ENCODE measurements at places on chromosomes 4 and X. TPM values are rescaled to one million over a fixed set of nuclear protein-coding genes. Genes with fewer than 3 reads are reported as not detected.

IL15 gene
- 0.73 TPM for total RNA-seq

RIBC1 gene
- total RNA-seq: 2.6 TPM

GLRB gene
- 1.3 TPM for total RNA-seq

DNA sequence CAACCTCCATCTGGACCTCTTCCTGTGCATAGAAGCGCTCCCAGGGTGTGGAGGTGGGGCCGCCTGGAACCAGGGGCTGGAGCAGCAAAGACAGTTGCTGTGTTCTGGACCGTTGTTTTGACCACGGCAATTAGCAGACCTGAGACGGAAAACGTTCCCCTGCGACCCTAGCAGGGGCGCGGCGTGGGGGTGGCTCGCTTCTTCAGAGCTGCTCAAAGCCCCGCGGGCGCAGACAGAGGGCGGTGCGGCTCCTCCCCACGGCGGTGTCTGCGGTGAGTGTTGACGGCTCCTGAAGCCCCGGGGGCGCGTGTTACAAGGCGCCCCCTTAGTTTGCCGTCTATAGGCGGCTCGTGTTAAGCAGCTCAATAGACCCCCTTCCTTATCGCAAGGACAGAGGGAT lies 79.2 kb downstream of the TRIML1 start:
- H3K27me3 ChIP-seq: no peaks in the 10 kb centered on the region
- DNase-seq: no peak
- H3K4me3 ChIP-seq: no peak overlapping the region
- H3K4me1 ChIP-seq: no peaks in the 10 kb centered on the region

DNA sequence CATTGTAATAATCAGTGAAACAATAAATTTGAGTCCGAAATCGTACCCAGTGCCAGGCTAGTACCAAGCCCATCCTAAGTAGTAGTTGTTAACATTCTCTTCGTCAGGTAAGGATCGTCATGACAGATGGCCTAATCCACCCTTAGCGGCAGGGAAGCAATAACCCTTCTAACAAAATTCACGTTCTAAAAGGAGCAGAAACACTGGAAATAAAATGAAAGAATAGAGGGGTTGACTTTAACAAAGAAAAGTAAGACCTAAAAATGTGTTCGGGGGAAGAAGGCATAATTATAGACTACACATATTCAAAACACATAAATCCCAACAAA lies 142.7 kb downstream of the CPEB2 start:
- no peaks in the 10 kb centered on the region for H3K27me3 ChIP-seq
- peaks cover 20% of the 10 kb centered on the region for H3K4me1 ChIP-seq
- H3K4me3 ChIP-seq: no peak overlapping the region
- DNase-seq: no peak

DNA sequence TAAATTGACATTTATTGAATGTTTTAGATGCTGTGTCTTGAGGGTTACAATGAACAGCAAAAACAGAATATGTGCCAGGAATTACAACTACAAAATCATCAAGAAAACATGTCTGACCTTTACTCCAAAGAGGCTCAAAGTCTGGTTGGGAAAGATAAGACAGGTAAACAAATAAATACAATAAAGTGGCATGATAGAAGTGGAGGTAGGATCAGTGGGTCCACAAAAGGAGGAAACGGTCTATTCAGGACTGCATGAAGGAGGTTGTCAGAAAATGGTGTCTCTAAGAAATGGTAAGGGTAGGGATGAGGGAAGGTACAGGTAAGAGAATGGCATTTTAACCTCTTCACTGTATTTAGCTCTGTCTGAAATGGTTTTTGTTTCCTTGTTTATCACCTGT lies 3.8 kb downstream of the ARHGEF38 start:
- H3K27me3 ChIP-seq: no peaks in the 10 kb centered on the region
- H3K27ac ChIP-seq: no peak overlapping the region
- no peak for DNase-seq
- H3K4me1 ChIP-seq: no peaks in the 10 kb centered on the region
- H3K36me3 ChIP-seq: no peaks in the 10 kb centered on the region

- H3K4me3 ChIP-seq: no peak overlapping the region
- H3K27ac ChIP-seq: no peak overlapping the region
- H3K4me1 ChIP-seq: no peaks in the 10 kb centered on the region
- DNase-seq: no peak
These were observed 70.2 kb upstream of the ETNPPL start for GRCh38 chr4:108833046-108833445.

GRCh38 chr4:161189286-161190134 lies 974.3 kb downstream of the FSTL5 start:
- no peaks in the 10 kb centered on the region for H3K4me1 ChIP-seq
- H3K4me3 ChIP-seq: no peak overlapping the region
- no peaks in the 10 kb centered on the region for H3K27me3 ChIP-seq
- DNase-seq: no peak
- no peaks in the 10 kb centered on the region for H3K36me3 ChIP-seq

DNA sequence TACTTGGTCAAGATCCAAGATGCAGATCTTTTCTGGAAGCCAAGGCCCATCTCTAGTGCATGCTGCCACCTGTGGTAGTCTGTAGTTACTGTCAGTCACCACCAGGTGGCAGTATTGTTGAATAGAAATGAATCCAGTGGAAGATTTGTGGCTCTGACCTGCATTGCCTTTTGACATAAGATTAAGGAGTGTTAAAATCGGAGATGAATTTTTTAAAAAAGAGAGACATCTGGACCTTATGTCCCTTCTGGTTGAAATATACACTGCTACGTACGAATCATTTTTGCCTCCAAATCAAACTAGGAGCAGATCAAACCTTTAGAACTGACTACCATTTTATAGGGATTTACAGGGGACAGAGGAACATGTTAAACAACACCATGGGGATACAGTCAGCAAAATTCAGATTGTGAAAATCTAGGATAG lies 46.9 kb upstream of the RHOH start:
- no peaks in the 10 kb centered on the region for H3K36me3 ChIP-seq
- no peaks in the 10 kb centered on the region for H3K27me3 ChIP-seq
- no peak for DNase-seq
- H3K27ac ChIP-seq: no peak overlapping the region
- no peak overlapping the region for H3K4me3 ChIP-seq

- no peak overlapping the region for H3K27ac ChIP-seq
- H3K4me1 ChIP-seq: no peaks in the 10 kb centered on the region
- no peak for DNase-seq
- no peaks in the 10 kb centered on the region for H3K27me3 ChIP-seq
- no peak overlapping the region for H3K4me3 ChIP-seq
- no peaks in the 10 kb centered on the region for H3K36me3 ChIP-seq
These were observed 47.9 kb upstream of the BLTP1 start for GRCh38 chr4:122104184-122104583.

DNA sequence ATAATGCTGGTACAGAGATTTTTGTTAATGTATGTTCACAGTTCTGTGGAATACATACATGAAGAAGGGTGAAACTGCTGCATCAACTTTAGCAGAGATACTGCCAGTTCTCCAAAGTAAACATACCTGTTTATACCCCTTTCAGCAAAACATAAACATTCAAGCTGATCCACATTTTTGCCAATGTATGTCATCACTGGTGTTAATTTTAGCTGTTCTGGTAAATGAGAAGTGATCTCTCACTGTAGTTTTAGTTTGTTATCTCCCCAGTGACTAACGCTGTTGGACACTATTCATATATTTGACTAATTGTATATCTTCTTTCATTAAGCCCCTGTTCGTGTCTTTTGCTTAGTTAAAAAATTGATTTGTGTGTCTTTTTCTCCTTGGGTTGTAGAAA lies 82.0 kb downstream of the HAUS3 start:
- H3K4me3 ChIP-seq: no peak overlapping the region
- H3K4me1 ChIP-seq: no peaks in the 10 kb centered on the region
- H3K36me3 ChIP-seq: no peaks in the 10 kb centered on the region
- no peak overlapping the region for H3K27ac ChIP-seq

All from ovary (tissue), 10 donors.